Tibial nerve (tissue), 4 donors: ENCODE measurements at places on chromosomes 6 and 20. TPM values are rescaled to one million over a fixed set of nuclear protein-coding genes. Genes with fewer than 3 reads are reported as not detected.

DNA sequence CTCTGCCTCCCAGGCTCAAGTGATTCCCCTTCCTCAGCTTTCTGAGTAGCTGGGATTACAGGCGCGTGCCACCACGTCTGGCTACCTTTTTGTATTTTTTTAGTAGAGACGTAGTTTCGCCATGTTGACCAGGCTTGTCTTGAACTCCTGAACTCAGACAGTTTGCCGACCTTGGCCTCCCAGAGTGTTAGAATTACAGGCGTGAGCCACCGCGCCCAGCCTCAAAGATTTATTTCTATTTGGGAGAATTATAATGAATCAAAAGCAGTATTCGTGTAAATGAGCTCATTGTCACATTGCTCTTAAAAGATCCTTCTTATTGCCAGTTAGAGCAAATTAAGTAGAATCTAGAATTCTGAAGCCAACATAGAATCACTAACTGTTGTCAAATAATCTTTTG lies 9.4 kb upstream of the ZNF343 start:
- no peak for DNase-seq

GRCh38 chr6:1181939-1182605 lies 129.8 kb upstream of the FOXQ1 start:
- DNase-seq = no peak

- no peak for DNase-seq
These were observed 14.9 kb upstream of the MDFI start for GRCh38 chr6:41623330-41623729.

The OR12D3 gene
- not detected for total RNA-seq

GRCh38 chr6:101777646-101778045 lies 384.1 kb downstream of the GRIK2 start:
- no peak for DNase-seq

DNA sequence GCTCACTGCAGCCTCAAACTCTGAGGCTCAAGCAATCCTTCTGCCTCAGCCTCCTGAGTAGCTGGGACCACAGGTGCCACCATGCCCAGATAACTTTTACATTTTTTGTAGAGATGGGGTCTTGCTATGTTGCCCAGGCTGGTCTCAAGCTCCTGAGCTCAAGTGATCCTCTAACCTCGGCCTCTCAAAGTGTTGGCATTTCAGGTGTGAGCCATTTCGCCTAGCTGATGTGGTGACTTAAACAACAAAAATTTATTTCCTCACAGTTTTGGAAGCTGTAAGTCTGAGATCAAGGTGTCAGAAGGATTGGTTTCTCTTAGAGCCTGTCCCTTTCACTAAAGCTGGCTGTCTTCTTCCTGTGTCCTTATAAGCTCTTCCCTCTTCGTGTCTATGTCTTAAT lies 15.0 kb upstream of the JARID2 start:
- no peak for DNase-seq

- no peak for DNase-seq
These were observed 2.6 kb downstream of the TFEB start for GRCh38 chr6:41732591-41733359.

DNA sequence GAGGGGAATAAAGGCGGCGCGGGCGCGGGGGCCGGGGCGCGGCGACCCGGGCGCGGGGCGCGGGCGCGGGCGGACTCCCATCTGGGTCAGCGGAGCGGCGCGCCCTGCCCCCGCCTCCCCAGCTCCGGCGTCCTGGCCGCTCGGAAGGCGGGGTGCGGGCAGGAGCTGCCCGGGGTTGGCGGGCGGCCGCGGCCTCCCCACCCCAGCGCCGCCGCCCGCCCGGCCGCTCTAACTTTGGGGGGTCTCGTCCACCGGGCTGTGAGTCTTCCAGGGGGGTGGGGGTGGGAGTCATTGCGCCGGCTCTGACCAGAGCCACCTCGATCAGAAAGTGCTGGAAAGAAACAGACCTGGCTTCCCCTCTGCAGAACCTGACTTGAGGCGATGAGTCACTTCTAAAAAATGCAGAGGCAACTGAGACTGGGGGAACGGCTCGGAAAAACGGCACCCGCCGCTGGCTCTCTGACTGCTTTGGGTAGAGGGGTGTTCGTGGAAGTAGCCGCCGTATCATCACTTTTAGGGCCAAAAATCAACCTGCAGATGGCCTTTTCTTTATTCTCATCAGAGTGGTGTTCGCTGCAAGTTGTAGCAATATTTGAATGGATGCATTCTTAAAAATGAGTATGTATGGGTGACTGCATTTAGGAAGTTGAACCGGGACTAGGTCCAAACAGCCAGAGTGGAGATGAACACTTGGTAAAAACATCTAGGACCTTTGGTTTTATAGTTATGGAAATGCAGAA lies 667 bp downstream of the CAP2 start:
- DNase-seq = peak; percentile 10

The LY6G6F gene
- total RNA-seq = not detected

The MOXD1 gene
- total RNA-seq = 4.6 TPM

DNA sequence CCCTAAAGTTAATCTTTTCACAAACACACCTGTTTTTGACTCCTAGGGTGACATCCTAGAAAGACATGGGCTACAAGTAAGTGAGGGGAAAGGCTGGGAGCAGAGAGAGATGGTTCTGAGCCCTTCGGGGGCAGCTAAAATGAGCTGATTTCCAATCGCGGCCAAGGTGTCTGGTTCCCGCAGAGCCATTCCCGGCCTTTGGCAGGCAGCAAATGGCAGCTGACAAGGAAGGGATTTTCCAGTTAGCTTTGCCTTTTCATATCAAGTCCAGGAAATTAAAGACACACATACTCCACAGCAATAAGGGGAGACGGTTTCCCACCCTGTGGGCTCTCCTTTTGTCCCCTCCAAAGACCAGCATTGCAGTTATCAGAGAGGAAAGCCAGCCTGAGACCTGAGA lies 228.5 kb downstream of the ZMYND8 start:
- DNase-seq = no peak

The MYLK2 gene
- total RNA-seq = not detected

DNA sequence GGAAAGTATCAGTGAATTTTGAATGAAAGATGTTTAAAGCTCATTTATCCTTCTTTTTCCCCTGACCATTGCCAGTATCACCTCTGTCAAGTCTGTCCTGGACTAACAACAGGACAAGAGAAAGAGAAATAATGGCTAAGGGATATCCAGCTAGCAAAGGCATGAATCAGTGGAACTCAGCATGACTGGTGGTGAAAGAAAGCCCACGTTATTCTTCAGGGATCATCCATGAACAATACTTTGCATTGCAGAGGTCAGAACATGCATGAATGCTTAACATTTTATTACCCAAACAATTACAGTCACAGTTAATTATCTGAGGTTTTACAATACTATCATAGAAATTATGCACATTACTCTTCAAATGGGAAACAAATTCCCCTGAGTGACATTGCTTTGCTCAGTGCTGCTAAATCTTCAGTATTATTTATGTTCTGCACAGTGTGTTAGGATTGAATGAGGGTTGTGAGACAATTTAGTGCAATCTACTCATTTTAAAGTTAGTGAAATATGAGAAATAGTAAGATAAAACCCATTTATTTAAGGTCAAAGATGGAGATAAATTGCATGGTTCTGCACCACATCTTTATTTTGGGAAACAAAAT lies 350.7 kb downstream of the KHDRBS2 start:
- DNase-seq = no peak

The HRH3 gene
- not detected for total RNA-seq

- no peak for DNase-seq
These were observed 24.5 kb downstream of the HLA-F start for GRCh38 chr6:29747688-29748250.

The HMGA1 gene
- total RNA-seq = 7.5 TPM

GRCh38 chr6:82971877-82972460 lies 93.7 kb downstream of the UBE3D start:
- DNase-seq = no peak

- no peak for DNase-seq
These were observed 25.2 kb upstream of the FYN start for GRCh38 chr6:111898452-111898851.

DNA sequence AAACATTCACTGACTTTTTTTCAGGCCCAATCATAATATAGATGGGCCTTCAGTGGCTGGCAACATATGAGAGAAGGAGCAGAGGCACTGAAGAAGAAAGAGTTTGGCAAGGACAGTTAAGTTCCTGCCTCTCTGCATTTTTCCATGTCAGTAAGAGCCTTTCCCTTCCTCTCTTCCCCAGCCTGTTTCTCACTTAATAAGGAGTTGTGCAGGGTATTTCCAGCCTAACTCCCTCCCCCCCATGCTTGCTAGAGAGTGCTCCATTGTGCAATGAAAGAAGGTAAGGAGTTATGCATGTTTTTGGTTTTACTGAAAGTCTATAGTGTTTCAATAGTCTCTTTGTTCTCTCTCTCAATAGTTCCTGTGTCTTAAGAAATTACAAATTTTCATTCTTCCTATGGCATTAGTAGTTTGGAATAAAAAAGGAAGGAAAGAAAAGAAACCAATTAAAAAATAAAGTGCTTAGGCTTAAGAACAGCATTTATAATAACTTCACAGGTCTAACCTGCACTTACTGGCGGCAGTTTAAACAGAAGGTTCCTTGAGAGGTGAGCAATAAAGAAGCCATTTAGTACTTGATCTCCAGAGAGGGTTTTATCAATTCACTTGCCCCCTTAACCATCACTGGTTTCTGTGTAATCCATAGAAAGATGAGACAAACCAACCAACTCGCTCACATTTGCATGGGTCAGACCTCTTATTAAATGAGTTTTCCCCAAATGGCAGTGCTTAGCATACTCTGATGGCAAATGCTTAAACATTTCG lies 251.1 kb downstream of the PTPRT start:
- DNase-seq = no peak

GRCh38 chr20:19658137-19658536 lies 99.9 kb upstream of the RIN2 start:
- DNase-seq = no peak

DNA sequence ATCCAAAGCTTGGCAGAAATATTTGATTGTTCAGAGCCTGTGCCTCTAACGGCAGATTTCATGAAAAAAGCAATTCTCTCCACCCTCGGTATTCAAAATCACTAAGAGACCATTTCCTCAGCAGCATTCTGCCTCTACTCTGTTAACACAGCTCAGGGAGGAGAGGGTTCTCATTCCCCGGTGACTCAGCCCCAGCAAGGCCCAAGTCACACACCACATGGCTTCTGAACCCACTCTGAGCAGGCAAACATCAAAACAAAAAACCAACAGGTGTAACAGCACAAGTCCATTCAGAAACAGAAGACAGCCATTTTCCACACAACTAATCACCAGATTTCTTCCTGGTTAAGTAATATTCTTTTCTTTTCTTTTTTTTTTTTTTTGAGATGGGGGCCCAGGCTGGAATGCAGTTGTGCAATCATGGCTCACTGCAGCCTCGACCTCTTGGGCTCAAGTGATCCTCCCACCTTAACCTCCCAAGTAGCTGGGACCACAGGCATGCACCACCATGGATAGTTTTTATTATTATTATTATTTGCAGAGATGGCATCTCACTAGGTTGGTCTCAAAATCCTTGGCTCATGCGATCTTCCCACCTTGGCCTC lies 55.4 kb downstream of the GFOD1 start:
- no peak for DNase-seq

DNA sequence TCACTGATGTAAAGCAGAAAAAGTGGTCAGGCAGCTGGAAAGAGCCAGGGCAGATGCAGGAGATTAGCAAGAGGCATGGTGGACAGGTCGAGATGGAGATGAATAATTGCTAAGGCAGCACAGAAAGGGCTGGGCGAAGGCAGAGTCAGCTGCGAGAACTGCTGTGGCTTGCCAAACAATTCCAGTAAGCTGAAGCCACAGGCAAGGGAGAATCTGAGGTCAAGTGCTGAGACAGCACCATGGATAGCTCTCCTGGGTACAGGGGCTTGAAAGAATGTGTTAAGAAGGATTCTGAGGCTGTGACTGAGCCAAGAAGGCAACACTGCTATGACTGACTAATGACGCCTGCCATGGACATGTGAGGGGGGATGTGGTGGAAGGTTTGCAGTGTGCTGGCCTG lies 220.8 kb upstream of the FOXA2 start:
- DNase-seq = no peak

The BIRC7 gene
- total RNA-seq = 37.4 TPM

The BPIFA1 gene
- total RNA-seq = not detected

DNA sequence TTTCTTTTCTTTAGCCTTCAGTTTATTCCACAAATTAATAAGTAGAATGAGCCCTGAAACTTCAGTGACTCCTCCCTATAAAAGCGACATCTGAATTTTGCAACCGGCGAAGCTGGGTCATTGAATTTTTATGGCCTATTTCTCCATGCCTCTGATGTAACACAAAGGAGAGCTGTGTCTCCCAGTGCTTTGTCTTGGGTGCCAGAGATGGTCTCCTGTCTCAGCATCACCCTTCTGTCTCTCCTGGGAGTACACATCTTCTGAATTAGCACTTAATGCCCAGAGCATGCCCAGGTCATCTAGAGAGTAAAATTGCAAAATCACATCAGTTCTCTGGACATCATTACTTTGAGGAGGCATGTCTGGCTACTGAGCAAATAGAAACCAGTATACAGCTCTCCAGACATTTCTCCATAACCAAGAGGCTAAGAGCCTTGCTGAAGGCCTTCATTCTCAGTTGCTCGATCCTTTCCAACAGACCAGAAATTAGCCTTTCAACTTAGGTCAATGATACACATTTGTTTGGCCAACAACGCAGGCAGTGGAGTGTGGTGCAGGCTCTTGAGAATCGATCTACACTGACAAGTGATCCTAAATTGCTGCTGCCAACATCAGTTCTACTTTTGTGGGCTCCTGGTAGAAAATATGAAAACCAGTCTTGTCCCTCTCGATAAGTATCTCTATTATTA lies 176.0 kb upstream of the FOXQ1 start:
- DNase-seq = no peak

The HLA-DQA1 gene
- total RNA-seq = 0.30 TPM

The CYP39A1 gene
- 3.6 TPM for total RNA-seq

DNA sequence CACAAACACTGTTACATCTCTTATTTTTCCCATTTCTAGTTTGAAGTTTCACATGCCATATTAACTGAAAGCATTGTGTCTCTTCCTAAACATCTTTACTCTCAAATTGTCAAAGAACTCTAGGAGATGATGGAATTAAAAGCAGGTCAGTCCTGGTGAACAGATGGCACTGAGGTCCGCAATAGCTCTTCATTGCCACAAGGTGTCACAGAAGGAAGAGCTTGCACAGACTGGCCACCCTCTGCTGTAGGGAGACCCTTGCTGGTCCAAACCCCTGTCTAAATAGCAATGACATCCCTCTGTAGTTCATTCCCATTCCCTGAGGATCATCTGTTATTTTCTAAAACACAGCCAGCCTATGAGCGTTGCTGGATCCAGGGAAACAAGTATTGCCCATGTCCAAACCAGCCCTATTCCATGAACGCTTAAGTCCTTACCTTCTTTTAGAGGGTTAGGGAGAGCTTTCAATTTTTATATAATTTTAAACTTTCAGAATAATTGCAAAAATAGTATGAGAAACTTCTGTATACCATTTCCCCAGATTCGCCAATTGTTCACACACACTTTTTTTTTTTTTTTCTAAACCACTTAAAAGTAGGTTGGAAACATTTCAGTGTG lies 10.1 kb upstream of the HDAC2 start:
- DNase-seq = no peak

- DNase-seq = no peak
These were observed 21.8 kb upstream of the LRRN4 start for GRCh38 chr20:6075428-6076219.

GRCh38 chr20:14401479-14402138 lies 64.2 kb upstream of the FLRT3 start:
- no peak for DNase-seq

The GFOD1 gene
- total RNA-seq = 49.4 TPM

- no peak for DNase-seq
These were observed 50.2 kb downstream of the ARID1B start for GRCh38 chr6:156827382-156827781.
